ENCODE measurements at places on chromosomes 7 and 10.

GRCh38 chr10:31580646-31581045, 261.6 kb downstream of the ZEB1 start:
- DNase-seq: no peak

GRCh38 chr10:7048061-7048460, 362.8 kb downstream of the SFMBT2 start:
- DNase-seq: no peak

DNA sequence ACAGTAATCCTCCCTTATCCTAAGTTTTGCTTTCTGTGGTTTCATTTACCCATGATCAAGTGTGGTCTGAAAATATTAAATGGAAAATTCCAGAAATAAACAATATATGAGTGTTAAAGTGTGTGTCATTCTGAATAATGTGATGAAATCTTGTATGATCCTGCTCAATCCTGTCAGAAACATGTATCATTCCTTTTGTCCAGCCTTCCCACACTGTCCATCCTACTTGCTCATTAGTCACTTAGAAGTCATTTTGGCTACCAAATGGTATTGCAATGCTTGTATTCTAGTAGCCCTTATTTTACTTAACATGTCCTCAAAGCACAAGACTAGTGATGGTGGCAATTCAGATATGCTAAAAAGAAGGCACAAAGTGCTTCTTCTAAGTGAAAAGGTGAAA, 1211.2 kb upstream of the SORCS1 start:
- DNase-seq: no peak

DNA sequence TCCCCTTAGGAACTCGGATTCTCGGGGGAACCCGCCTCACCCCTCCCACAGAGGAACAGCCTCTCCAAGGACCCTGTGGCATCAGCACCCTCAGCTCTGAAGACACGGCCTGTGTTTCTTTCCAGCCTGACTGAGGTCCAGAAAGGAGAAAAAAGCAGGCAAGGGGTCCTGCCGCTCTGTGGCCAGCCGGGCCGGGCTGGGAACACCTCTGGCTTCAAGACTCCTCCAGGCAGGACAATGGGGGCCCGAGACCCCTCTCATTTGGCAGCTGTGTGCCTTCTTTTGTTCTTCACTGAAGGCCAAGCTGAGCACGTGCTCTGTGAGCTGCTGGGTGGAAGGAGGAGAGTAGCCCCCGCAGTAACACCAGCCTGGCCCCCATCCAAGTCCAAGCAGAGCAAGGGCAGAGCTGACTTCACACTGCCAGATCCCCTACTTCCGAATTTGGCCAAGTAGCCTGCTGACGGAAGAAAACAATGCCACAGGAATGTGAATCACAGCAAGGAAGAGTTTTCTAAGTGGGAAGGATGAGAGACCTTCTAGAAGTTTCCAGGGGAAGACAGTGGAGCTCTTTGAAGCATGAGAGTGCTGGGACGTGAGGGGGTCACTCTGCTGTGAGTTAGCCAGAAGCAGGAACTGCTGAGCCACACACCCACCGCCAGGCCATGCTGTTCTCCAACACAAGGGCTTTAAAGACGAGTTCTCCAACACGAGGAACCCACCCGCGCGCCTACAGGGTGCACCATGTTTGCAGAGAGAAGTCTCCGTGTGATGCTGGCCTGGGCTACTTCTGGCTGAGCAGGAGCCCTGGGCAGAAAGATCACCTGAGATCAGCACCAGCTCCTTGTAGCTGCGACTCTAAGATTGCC, 3.1 kb downstream of the CNPY1 start:
- no peak for DNase-seq

- DNase-seq: no peak
Measured at GRCh38 chr10:30309403-30309802, 39.7 kb downstream of the MTPAP start.

DNA sequence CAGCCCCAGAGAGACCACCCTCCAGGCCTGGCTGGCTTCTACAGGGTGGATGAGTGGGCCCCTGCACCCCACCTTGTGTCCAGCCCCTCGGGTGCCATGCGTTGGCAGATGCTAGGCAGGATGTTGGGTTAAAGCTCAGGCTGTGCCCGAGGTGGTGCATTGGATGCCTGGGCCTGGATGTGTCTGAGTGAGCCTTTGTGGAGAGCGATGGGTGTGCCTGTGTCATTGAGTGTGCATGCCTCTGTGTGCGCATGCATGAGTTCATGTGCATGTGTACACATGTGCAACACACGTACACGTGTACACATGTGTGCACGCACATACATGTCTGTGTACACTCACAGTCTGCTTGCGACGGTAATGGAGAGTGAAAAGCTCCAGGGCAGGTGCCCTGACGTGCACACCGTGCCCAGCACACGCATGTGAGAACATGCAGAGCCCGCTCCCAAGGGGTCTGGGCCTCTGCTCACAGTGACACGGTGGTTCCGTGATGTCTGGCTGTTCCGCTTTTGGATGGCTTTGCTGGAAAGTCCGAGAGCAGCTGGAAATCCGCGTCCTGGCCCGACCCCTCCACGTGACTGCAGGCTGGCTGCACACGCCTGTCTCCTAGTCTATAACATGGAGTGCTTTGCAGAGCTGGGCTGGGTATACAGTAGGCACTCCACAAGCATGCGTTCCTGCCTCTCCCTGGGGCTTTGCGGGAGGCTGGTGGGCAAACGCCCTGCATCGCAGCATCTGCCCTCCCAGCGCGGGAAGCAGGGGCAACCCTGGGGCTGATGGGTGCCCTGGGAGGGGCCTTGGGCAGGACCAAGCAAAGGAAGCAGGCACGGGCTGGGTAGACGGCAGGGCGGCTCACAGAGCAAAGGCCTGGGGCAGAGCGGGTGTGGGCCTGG, 36.9 kb downstream of the ELFN1 start:
- no peak for DNase-seq

DNA sequence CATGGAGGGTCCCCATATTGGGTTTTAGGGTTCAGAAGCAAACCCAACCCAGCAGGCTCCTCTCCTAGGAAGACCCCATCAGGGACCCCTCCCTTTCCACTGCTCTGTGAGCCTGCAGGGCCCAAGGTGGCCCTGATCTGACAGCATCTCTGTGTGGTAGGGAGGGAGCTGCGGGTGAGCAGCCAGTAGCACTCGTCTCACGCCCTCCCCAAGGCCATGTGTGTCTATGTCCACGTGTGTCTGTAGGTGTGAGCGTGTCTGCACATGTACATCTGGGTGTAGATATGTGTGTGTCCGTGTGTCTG, 103.5 kb upstream of the FAM20C start:
- DNase-seq: no peak

DNA sequence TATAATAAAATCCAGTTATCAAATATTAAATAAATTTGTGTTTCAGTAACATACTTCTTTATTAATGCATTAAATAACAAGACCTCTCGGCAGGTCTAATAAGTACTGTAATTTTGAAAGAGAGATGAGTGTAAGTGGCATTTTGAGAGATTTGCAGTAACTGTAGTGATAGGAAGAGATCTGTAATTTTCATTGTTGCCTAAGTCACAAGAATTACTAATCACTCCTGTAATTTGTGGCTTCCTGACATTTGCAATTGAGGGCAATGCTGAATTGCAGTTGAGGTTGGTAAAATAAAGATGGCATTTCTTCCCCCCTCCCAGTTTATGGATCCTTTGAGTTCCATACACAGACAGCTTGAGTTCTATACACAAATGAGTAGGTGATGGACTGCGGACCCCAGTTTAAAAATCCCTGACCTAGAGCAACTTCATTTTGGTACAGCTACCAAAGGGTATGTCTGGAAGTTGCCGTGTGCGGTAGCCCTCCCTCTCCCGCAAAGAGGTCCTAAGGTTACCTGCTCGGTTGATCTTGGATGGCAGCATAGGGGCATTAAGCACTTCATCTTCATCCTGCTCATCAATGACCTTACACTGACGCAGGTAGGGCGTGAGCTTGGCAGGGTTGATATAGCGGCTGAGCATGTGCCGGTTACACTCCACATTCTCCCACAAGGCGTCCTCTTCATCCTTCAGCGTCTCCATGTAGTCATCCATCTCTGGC, 96.4 kb downstream of the CARD11 start:
- no peak for DNase-seq

GRCh38 chr7:138477581-138477980, 17.5 kb downstream of the TRIM24 start:
- DNase-seq: no peak

DNA sequence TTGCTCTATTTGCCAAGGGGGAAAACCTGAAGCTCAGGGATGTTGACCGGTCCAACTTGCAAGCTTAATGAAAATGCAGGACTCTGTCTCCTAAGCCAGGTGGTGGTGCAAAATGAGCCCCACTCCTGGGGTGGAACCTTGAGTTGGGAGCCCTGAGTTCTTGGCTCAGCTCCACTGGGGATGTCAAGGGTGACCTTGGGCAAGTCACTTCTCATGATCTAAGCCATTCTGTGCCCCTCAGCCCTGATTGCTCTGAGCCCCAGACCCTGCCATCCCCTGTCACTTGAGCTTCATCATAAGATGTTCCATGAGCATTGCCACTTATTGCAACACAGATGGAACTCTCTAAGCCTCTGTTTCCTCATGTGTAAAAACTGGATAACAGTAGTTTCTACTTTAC, 33.9 kb downstream of the MYL10 start:
- no peak for DNase-seq

GRCh38 chr7:5687936-5688630, 93.4 kb downstream of the RNF216 start:
- no peak for DNase-seq

GRCh38 chr10:34434119-34434594, 380.9 kb downstream of the PARD3 start:
- no peak for DNase-seq

GRCh38 chr10:51462076-51462779, 237.2 kb downstream of the CSTF2T start:
- no peak for DNase-seq

DNA sequence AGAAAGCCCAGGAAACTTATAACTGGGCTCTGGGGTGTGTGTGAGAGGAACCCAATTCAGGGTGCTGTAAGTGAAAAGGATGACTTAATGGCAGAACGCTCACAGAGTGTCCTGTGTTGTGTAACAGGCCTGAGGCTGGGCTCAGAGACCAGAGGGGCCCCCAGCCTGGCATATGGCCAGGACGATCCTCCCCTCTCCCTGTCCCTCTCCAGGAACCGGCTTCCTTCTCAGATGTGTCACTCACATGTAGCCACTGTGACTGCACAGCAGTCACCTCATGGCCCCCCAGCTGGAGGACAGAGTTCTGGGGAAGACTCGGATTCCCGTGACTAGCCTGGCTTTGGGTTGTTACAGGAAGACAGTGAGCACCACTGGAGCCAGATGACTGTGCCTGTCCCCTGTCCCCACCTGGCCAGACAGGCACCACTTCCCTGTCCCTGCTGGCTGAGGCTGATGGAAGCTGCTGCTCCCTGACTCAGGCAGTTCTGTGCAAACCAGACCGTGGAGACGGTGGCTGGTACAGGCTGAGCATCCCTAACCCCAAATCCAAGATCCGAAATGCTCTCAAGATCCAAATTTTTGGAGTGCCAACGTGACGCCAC, 220.5 kb downstream of the MLLT10 start:
- DNase-seq: no peak

- DNase-seq: no peak
Measured at GRCh38 chr10:59970396-59971368, 64.3 kb upstream of the CCDC6 start.

DNA sequence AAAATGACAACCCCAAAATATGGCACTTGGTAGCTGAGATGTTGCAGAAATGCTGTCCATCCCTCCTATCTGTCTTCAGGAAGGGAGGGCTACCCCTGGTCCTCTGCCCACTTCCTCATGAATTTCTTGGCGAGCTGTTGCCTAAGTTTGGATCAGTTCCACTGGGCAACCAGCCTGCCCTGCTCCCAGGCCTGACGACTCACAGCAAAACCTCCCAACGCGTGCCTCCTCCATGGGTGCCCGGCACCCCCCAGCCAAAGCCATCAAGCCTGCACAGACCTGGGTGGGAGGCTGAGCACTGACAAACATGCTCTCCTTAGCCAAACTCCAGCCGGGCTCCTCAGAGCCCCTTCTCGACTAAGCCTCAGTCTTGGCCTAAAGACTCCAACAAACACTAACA, 8.9 kb downstream of the VSTM4 start:
- DNase-seq: peak; percentile 30

DNA sequence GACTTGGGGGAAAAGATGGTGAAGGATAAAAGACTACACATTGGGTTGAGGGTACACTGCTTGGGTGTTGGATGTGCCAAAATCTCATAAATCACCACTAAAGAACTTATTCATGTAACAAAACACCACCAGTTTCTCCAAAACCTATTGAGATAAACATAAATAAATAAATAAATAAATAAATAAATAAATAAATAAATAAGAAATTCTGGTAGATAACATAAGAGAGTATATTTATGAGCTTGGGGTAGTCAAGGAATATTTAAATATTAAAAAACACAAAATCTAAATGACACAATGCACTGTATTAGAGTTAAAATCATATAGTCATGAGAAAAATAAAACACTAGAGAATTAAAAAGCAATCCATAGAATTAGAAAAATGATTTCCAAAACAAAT, 333.5 kb upstream of the NRG3 start:
- DNase-seq: no peak

GRCh38 chr7:17787257-17787656, 153.0 kb downstream of the SNX13 start:
- no peak for DNase-seq

DNA sequence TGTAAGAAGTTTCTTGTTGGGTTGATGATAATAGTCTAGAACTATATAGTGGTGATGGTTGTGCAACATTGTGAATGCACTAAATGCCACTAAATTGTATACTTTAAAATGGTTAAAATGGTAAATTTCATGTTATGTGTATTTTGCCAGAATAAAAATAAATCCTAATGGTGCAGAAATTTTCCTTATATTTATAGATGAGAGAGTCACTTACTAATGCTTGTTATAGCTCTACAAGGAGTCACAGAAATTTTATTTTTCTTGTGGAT, 21.1 kb downstream of the SPAG6 start:
- DNase-seq: no peak

DNA sequence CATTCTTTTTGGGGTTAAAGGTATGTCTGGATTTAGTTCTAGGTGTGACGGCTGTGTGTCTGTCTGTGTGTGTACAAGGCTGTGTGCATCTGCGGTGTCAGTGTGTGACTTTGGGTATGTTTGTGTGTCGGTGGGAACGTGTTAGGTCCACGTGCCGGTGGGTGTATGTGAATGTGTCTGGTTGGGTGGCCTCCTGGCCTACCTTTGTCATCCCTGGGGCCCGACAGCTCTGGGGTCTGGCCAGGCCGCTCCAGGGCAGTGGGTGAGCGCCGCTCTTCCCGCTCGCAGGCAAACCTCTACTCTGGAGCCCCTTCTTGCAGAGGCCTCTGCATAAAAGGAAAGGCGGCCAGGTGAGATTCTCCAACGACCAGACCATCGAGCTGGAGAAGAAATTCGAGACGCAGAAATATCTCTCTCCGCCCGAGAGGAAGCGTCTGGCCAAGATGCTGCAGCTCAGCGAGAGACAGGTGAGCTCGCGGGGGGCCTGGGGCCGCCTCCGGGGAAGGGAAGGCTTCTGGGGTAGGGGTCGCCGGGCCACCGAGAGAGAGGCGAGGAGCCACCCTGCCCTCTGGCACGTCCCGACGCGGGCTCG, 2.4 kb downstream of the HHEX start:
- DNase-seq: no peak

GRCh38 chr10:12444981-12445700, 95.8 kb downstream of the CAMK1D start:
- DNase-seq: no peak

- DNase-seq: no peak
Measured at GRCh38 chr7:26179826-26180497, 20.6 kb downstream of the HNRNPA2B1 start.

GRCh38 chr7:105743351-105744090, 132.9 kb downstream of the ATXN7L1 start:
- no peak for DNase-seq
